CD8-positive, alpha-beta memory T cell (primary cell): ENCODE measurements at places on chromosomes 13 and 19. TPM values are rescaled to one million over a fixed set of nuclear protein-coding genes. Genes with fewer than 3 reads are reported as not detected.

DNA sequence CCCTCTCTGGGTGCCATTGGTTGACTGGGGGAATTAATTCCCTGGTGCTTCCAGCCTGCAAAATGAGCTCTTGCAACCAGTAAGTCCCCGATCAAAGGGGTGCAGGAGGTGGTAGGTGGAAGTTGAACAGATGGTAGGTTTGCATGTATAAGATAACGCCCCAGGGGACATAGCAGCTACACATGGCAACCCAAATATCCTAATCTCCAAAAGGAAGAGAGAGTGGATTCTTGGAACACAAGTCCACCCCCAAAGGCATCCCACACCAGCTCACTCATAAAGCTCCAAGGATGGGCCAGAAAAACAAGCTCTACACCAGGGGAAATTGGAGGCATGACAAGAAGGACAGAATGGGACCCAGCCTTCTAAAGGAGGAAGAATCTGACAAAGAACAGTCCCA, 4.8 kb downstream of the CD209 start:
- DNase-seq, result no peak

GRCh38 chr19:29967623-29968022, 25.6 kb downstream of the URI1 start:
- DNase-seq, result no peak

DNA sequence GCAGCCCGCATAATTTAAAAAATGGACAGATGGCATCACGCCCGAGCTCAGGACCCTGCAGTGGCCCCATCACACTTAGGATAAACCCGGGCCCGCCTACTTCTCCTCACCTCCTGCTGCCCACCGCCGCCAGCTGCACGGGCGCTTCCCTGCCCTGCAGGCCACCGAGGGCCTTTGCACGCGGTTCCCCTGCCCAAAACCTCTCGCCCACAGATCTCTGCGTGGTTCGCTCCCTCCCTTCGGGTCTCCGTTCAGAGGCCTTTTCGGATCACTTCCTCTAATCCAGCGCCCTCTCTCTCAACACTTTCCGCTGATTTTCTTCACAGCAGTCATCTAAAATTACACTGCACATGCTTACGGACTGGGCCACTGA, 1.8 kb downstream of the SHISA7 start:
- no peak for DNase-seq

- DNase-seq, result no peak
Observed at GRCh38 chr19:40726279-40726678, 9.4 kb downstream of the ITPKC start.

- no peak for DNase-seq
Observed at GRCh38 chr13:83065108-83065507, 817.2 kb downstream of the SLITRK1 start.

NLRP5 gene
- total RNA-seq, result not detected

RASAL3 gene
- 125 TPM for total RNA-seq

ILF3 gene
- total RNA-seq, result 471 TPM

DNA sequence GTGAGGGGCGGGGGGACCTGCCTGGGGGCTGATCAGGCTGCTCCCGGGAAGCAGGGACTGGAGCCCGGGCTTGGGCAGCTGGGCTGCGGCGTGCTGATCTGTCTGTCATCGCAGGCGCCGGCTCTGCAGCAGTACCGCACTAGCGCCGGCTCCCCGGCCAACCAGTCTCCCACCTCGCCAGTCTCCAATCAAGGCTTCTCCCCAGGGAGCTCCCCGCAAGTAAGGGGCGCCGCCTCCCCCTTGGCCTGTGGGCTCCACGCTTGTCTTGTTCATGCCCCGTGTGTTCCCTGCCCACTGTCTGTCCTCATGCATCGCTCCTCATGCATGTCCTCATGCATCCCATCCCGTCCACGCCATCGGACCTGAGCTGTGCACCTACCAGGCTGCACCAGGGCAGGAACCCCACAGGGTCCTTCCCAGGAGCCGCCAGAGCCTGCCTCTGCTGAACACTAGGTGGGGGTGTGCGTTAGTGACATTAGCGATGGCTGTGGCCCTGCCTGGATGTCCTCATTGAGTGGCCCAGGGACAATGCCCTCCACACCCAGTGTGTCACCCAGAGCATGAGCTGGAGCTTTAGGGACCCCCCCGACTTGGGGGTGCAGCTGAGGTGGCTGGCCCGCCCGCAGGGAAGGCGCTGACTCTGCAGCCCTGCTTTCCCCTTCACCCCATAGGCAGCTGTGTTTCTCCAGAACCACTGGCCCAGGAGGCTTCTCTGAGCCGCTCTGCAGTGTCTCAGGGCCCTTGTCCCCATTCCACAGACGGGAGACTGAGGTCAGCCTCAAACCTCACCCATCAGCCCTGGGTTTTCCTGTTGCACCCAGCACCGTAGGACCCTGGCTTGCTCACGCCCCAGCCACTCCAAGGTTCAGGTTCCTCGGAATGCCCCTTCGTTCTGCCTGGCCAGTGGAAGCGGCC, 19.5 kb downstream of the COMP start:
- DNase-seq, result no peak
